ENCODE measurements at places on chromosomes 4 and X. TPM values are rescaled to one million over a fixed set of nuclear protein-coding genes. Genes with fewer than 3 reads are reported as not detected.

DNA sequence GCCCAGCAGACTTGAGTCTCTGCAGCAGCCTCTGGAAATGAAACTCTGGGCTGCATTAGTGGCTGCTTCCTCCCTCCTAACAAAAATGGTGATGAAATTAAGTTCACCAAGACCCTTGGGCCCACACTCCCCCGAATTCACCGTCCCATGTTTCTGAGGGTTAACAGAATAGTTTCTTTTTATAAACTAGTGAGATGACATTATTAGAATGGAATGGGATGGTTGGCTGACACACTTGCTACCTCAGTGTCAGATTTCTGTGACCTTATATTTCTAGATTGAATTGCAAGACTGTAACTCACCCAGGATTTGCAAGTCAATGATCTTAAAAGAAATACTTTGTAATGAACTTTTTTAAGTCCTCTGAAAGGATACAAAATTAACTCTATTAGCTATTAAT lies 127.1 kb downstream of the SHROOM3 start:
- H3K27me3 ChIP-seq: no peaks in the 10 kb centered on the region
- DNase-seq: no peak
- H3K4me3 ChIP-seq: no peak overlapping the region
- no peaks in the 10 kb centered on the region for H3K36me3 ChIP-seq
- H3K27ac ChIP-seq: no peak overlapping the region
- no peaks in the 10 kb centered on the region for H3K4me1 ChIP-seq

DNA sequence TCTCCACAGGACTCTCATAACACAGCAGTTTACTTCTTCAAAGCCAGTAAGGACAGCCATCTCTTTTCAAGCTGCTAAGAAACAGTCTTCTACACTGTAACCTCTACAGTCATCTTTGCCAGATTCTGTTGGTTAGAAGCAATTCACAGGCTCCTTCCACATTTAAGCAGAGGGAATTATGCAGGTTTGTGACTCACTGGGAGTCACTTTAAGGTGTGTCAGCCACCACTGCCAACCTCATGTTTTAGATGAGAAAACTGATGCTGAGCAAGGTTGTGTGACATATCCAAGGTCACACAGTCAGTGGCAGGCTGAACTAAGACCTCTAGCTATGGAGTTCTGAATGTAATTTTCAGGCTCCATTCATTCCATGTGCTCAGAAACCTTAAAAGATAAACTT lies 143.5 kb downstream of the QDPR start:
- H3K36me3 ChIP-seq: no peaks in the 10 kb centered on the region
- H3K27me3 ChIP-seq: no peaks in the 10 kb centered on the region
- H3K27ac ChIP-seq: no peak overlapping the region
- no peak for DNase-seq
- no peak overlapping the region for H3K4me3 ChIP-seq

- no peaks in the 10 kb centered on the region for H3K27me3 ChIP-seq
- peaks cover 8% of the 10 kb centered on the region for H3K36me3 ChIP-seq
- H3K4me3 ChIP-seq: peak overlapping the region; percentile 91
- peak overlapping the region; percentile 89 for H3K27ac ChIP-seq
- no peak for DNase-seq
- no peaks in the 10 kb centered on the region for H3K4me1 ChIP-seq
Observed at GRCh38 chrX:100819534-100819836, 706 bp upstream of the CSTF2 start.

GRCh38 chr4:113540859-113541258 lies 220.7 kb downstream of the CAMK2D start:
- no peaks in the 10 kb centered on the region for H3K27me3 ChIP-seq
- no peaks in the 10 kb centered on the region for H3K36me3 ChIP-seq
- H3K4me3 ChIP-seq: no peak overlapping the region
- H3K27ac ChIP-seq: no peak overlapping the region
- no peak for DNase-seq

DNA sequence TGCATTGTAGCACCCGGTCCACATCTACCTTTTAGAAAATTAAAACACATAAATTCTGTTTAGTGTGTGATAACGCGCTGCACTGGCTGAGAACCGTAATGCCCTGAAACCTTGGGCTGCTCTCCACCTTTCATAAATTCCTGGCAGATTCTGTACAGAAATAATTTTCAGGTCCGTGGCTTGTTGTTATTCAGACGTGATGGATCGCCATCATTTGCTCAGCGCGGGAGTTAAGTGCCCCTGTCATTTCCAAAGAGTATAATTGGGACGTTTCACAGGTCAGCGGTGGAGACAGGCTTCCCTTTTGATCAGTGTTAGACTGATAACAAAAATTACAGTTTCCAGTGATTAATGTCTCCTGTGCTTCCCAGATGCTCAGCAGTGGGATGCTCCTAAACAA lies 16.5 kb downstream of the UVSSA start:
- DNase-seq: no peak
- H3K27ac ChIP-seq: no peak overlapping the region
- H3K36me3 ChIP-seq: no peaks in the 10 kb centered on the region
- no peaks in the 10 kb centered on the region for H3K4me1 ChIP-seq
- H3K27me3 ChIP-seq: no peaks in the 10 kb centered on the region

Gene EPGN
- not detected for total RNA-seq
